ENCODE measurements at places on chromosomes 12 and 14.

- DNase-seq: no peak
Measured at GRCh38 chr12:49345825-49346658, 646 bp upstream of the DNAJC22 start.

DNA sequence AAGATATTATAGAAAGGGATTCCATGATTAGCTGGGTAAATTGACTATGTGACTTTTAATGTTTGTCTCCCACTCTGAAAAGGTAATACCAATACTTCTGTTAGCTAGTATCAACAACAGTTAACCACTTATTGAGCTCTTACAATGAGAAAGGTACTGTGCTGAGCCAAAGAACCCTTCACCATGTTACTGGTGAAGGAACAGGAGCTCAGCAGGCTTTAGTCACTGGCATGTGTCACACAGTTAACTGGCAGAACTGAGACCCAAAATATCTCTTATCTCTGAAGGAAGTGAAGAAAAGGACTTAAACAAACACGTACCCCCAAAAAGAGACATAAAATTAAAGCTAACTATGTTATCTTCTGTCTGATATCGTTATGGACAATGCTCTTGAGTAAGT, 170.6 kb downstream of the MED13L start:
- DNase-seq: no peak

DNA sequence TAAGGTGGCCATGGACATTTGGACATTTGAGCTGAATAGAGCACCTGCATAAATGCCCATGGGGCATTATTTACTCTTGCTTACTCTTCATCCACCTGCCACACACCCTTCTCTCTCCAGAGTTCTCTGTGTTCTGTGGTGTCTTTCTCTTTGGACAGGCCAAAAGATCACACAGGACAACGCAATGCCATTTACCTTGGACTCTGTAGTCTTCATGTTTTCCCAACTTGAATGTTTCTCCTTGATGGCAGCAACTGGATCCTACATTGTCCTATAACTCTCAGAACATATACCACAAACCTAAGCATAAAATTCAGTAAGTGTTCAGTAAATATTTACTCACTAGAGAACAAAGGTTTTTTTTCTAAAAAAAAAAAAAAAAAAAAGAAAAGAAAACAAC, 41.7 kb upstream of the PTHLH start:
- DNase-seq: no peak

DNA sequence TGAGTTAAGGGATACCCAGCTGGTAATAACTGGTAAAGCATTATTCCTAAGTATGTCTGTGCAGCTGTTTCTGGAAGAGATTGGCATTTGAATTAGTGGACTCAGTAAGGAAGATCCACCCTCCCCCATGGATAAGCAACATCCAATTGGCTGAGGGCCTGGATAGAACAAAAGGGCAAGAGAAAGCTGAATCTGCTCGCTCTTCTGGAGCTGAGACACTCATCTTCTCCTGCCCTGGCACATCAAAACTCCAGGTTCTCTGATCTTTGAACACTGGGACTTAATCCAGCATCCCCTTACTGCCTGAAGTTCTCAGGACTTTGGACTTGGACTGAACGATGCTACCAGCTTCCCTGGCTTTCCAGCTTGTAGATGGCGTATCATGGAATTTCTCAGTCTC, 63.1 kb upstream of the CNOT2 start:
- no peak for DNase-seq

- no peak for DNase-seq
Measured at GRCh38 chr12:5348491-5348890, 83.4 kb upstream of the NTF3 start.

- no peak for DNase-seq
Measured at GRCh38 chr14:51092965-51093364, 1.9 kb downstream of the TRIM9 start.

DNA sequence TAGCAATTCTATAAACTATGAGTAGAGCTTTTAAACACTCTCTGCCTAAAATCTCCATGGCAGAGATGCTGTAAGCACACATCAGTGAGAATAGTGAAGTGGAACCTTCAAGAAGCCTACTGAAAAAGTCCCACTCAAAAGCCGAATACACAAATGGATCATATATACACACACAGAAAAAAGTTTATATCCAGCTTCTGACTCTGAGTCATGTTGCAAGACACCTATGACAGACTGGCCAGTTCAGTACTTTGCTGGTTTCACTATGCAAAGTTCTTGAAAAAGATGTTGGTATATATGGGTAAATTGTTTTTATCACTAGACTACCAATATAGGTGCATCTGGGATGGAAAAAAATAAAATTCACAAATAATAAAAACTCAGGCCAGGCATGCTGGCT, 126.1 kb downstream of the KCNK10 start:
- no peak for DNase-seq

- DNase-seq: no peak
Measured at GRCh38 chr14:39108791-39109190, 5.3 kb upstream of the GEMIN2 start.

GRCh38 chr12:45304514-45305178, 88.8 kb downstream of the ANO6 start:
- DNase-seq: no peak

DNA sequence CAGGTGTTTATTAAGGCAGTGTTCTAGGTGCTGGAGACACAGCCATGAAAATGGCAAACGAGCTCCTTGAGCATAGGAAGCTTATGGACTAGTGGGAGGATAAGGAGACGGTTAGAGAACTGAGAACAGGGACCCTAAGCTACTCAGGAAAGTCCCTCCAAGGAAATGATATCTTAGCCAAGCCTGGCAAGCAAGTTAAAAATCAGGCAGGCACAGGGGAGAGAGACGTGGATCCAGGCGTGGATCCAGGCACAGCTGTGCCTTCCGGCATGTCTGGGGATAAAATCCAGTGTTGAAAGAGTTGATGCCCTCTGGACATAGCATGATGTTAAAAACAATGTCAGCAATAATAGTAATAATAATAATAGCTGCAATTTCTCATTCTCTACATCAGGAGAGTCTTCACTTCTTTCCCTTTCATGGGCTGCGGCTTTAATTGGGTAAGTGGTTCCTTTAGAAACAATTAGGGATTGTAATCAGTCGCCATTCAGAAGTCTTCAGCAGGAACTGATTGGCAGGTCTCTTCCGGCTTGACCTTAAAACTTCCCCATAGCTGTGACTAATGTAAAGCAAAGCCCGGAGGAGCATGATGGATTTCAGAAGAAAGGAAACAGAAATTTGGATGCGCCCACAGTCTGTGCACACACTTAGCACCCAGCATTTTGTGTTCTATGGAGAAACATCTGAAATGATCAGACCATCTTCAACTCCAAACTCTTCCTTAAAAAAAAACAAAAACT, 230.2 kb downstream of the SLC41A2 start:
- DNase-seq: no peak

Measured in esophagus squamous epithelium (tissue), 5 donors.